ENCODE measurements at places on chromosomes 5 and 9.

DNA sequence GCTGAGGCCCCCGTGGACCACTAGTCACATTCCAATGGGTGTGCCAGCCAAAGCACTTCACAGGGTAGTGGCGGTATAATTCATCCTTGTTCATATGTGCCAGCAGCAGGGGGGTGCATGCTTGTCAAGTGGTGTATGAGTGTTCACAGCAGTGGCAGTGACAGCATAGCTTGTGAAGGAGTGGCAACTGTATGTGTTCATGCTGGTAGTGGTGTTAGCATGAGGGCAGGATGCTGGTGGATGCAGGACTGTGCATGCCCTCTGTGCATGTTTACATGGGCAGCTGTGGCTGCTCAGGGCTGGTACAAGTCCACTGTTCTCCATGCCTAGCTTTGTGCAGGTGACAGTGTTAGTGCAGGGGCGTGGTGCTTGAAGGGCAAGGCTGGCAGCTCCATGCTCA is 253.4 kb upstream of the DMAC1 start:
- no peak for DNase-seq

DNA sequence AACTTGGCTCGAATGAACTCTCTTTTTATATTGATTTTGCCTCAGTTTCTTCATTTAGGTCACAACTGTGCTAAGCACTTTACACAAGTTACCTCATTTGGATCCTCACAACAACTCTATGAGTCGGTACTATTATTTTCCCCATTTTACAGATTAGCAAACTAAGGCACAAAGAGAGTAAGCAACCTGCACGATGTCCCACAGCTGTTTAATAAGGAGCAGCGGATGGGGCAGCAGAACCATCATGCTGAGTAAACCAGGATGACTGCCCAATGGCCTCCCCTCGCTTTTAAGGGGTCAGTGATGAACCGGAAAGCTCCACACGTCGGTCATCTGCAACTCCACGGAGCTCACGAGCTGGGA is 607 bp downstream of the PRELID2 start:
- no peak for DNase-seq

DNA sequence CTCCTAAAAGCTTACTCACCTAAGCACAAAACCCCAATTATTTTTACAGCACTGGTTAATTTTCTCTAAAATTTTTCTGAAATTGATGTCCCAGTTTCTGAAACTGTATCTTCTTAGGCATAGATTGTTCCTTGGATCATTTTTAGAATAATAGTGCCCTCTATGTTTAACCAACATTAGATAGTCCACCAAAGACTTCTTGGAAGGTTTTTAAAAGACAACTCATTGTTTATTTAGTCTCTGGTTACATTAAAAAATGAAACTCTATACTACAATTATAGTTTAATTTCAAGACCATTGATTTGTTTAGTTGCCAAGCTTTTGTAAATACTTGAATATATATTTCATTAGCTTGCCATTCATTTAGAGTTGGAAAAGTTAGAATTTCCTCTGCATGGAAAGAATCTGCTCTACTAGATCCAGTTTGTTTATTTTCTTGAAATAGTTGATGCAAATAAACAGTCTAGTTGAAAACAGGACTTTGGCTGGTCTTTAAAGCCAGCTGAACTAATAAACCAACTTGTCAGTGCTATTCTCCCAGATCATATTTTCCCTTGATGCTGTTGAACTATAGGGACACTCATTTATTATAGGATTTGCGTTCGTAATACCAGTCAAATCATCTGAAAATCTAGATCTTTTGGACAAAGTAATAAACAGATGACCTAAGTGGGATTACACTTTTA is 990.5 kb downstream of the TLE1 start:
- no peak for DNase-seq

GRCh38 chr5:143574236-143574635 is 170.8 kb upstream of the NR3C1 start:
- no peak for DNase-seq

DNA sequence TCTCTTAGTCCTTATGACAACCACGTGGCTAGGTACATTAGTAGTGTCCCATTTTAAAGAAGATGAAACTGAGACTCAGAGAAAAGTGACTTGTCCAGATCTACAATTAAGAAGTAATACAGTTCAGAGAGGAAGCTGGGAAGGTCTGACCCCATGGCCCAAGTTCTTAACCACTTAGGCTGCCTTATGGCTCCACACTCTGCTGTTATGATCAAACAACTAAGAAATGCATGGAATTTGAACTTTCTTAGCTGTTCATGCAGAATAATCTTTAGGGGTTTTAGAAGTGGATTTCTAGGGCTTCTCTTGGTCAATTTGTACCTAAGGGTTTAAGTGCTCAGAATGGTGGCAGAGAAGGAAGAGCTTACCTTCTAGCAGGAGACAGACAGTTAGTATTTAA is 128.0 kb upstream of the MSX2 start:
- DNase-seq, result no peak

GRCh38 chr9:18855656-18856055 is 177.4 kb downstream of the SAXO1 start:
- no peak for DNase-seq

GRCh38 chr9:105855987-105856386 is 161.6 kb downstream of the TMEM38B start:
- no peak for DNase-seq

- DNase-seq, result peak; percentile 59
Observed at GRCh38 chr5:446883-447263, 3.9 kb downstream of the EXOC3 start.

DNA sequence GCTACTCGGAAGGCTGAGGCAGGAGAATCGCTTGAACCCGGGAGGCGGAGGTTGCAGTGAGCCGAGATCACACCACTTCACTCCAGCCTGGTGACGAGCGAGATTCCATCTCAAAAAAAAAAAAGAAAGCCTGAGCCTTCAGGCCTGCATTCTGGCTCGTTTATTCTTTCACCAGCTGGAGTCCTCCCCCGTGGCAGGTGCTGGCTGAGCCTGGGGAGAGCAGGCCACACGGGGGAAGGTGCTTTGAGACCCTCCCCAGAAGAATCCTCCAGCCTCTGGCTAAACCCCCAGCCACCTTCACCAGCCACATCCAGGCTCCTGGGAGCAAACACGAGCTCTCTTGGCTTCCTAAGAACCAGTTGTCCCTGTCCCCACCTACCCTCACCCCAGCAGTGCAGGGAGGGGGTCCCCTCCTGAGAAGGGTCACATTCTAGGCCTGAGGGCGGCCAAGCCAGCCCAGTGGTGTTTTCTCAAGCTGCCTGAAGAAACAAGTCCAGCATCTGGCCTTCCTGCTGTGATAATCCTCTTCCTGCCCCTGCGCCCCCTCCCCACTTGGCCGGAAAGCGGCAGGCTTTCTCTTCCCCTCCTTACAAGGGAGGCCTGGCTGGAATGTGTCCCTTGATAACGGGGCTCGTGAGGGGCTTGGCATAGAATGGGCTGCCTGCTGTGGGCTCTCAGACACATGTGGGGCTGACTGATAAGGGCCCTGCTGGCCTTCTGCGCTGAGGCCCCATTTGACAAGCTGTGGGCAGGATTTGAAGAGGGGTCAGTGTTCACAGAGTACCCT is 41.5 kb downstream of the PLPP7 start:
- DNase-seq, result no peak
